Activated CD4-positive, alpha-beta T cell treated with anti-CD3 and anti-CD28 coated beads for 24 hours (primary cell): ENCODE measurements at places on chromosomes 12 and 14.

GRCh38 chr14:39469094-39469710, 37.0 kb upstream of the FBXO33 start:
- no peak for DNase-seq

GRCh38 chr14:99846808-99847207, 53.6 kb downstream of the EML1 start:
- DNase-seq: no peak

- no peak for DNase-seq
These were observed 104.3 kb downstream of the FLRT2 start for GRCh38 chr14:85634205-85634604.

DNA sequence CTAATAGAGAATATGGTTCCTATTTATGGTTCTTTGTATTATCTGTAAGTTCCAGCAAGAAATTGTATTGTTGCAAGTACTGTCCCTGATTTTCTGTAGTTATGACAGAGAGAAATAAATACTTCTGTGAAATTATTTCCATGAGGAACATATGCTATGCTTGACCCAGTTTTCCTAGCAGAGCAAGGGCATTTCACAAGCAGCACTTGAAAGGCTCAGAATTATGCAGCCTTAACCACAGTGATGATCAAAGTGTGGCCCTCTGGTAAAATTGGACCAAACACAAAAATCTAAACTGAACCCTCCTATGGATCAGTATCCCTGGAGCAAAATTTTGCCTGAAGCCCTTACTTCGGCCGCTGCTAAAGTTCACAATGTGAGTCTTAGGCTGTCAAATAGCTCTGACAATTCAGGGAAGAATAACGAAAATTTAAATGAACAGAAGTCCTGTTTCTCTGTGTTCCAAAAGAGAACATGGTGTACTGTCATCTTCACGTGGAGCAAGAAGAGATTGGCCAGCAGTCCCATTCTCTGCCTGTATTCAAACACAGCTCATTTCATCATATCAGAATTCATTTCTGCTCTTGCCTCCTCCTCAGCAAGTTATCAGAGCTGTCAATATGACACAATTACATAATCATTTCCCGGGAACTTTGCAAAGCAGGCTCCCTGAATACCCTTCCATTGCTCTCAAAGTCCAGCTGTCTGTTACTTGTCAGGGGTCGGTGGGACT, 471.9 kb downstream of the RPS29 start:
- no peak for DNase-seq

GRCh38 chr12:8052679-8053078, 13.5 kb downstream of the C3AR1 start:
- DNase-seq: no peak

GRCh38 chr12:104423809-104424208, 32.9 kb upstream of the CHST11 start:
- DNase-seq: no peak

- no peak for DNase-seq
These were observed 572 bp upstream of the ACSS3 start for GRCh38 chr12:81077329-81077685.

GRCh38 chr12:29150462-29150861, 1.4 kb downstream of the FAR2 start:
- DNase-seq: no peak

DNA sequence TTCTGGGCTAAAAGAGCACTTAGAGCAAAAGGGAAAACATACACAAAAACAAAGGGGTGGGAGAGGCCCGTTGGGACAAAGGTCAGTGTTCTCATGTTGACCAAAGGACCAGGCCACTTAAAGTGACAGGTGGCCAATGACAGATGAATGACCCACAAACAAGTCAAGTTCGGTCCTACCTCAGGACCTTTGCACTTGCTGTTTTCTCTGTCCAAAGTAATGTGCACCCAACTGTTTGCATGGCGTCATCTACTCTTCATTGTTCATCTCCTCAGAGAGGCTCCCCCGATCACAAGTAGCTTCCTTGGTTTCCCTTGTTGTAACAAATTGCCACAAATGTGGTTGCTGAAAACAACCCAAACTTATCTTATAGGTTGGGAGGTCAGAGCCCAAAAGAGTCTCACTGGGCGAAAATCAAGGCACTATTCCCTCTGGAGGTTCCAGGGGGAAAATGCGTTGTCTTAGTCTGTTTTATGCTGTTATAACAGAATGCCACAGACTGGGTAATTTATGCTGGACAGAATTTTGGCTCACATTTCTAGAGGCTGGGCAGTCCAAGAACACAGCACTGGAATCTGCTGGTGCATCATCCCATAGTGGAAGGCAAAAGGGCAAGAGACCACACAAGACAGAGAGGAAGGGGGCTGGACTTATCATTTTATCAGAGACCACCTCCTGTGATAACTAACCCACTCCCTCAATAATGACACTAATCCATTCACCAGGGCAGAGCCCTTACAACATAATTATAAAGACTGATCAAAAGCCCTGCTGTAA, 23.9 kb downstream of the CLMN start:
- no peak for DNase-seq

- no peak for DNase-seq
These were observed 371.2 kb downstream of the BTG1 start for GRCh38 chr12:91774434-91774921.

GRCh38 chr12:15278816-15279658, 43.3 kb upstream of the PTPRO start:
- DNase-seq: no peak

DNA sequence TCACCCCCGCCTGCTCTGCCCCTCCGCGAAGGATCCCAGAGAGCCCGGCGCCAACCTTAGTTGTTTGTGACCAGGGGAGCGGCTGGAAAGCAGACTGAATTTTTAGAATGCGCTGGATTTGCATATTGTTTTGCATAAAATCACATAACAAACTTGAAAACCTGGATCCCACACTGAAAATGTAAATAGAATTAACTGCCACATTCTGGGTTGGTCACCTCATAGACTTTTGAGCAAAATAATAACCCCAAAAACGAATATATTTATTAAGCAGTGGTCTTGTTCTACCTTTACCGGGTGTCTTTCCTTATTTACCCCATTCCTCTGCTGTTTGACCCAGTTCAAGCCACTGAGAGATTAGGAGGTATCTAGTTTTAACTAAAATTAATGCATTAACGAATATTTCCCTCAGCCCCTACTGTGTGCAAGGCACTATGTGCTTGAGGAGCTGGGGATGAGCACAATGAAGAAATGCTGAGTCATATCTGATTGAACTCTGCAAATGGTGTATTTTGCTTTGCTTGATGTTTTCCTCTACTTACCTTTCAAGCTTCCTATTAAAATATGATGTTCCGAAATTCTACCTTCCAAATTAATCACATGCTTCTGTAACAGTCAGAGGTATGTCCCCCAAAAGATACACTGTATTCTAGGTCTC, 438 bp upstream of the EGLN3 start:
- no peak for DNase-seq

- DNase-seq: peak; percentile 48
These were observed 606 bp downstream of the CINP start for GRCh38 chr14:102362084-102362483.
